ENCODE measurements at places on chromosomes 12 and 14.

DNA sequence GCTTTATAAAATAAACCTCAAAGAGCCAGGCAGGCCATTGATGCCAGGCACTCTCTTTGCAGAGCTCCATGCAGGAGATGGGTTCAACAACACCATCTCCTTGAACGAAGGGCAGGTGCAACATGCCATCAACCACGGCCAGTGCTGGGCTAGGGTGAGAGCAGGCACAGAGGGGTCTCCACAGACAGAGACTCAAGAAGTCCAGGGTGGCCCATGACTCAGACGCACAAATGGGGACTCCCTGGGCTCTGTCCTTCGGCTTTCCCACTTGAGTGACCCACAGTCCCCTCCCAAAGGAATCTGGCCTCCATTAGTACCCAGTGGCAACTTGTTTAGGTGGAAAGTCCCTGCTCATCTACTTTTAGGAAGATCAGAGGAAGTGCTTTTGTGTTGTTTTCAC lies 124.4 kb upstream of the PZP start:
- no peak for DNase-seq

DNA sequence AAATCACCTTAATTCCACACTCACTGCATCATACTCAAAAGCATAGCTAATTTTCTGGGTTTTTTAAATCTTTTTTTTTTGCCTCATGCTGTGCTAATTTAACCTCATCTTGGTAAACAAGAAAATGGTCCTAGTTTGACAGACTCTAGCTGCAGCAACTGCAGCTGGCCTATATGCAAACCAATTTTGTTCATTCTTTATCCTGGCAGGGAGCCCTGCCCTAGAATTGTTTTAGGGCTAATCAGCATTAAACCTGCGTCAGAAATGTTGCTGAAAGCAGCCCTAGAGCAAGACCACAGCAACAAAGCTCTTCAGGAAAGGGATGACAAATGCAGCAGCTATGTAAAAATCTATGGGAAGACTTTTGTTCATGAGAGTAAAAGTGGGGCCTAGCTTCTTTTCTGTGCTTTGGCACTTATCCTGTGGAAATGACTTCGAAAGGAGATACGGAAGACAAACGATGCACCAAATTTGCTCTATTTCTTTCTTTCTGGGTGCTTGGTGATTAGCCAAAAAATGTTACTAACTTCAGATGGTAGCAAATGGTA lies 72.2 kb downstream of the DENND5B start:
- peak; percentile 99 for DNase-seq

GRCh38 chr14:55306938-55307589 lies 35.8 kb downstream of the FBXO34 start:
- peak; percentile 42 for DNase-seq

- no peak for DNase-seq
Observed at GRCh38 chr14:75469606-75470237, 41.9 kb downstream of the JDP2 start.

DNA sequence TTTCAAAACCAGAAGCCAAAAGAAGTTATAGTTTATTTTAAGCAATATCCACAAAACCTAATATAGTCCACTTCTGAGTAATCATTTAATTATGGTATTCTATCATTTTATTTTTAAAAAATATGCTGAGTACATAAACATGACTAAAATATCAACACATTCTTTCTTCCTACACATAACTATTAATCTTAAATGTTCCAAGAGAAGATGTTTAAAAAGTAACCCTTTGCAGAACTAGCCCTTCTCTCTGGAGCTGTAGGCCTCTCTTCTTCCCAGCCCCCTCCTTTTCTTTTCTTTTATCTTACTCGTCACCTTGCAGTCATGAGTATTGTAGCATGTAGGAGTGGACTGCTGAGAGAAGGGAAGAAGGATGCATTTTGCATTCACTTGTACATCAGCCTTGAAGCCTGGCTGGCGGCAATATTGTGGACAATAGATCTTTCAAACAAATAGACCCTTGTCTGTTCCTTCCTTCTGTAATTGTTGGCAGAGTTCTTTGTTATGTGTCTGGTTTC lies 941.9 kb downstream of the NRXN3 start:
- no peak for DNase-seq

- no peak for DNase-seq
Observed at GRCh38 chr14:50978888-50979287, 34.6 kb upstream of the PYGL start.

DNA sequence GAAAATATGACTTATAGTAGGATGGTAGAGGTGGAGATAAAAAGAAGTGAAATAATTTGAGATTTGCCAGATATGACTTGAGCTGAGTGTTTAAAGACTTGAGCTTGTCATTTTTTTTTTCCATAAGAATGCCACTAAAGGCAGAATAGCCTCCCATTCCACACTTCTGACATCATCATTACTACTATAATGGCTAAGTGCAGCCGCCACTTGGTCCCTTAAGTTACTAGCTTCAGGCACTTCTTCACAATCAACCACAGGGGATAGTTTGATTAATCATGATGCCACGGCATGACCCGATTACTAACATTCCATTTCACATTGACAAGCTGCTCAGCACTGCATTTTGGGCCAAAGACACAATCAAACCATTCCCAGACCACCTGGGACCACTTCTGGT lies 127.9 kb downstream of the EFCAB11 start:
- DNase-seq: peak; percentile 31

GRCh38 chr12:52187206-52187605 lies 4.6 kb downstream of the KRT80 start:
- no peak for DNase-seq

DNA sequence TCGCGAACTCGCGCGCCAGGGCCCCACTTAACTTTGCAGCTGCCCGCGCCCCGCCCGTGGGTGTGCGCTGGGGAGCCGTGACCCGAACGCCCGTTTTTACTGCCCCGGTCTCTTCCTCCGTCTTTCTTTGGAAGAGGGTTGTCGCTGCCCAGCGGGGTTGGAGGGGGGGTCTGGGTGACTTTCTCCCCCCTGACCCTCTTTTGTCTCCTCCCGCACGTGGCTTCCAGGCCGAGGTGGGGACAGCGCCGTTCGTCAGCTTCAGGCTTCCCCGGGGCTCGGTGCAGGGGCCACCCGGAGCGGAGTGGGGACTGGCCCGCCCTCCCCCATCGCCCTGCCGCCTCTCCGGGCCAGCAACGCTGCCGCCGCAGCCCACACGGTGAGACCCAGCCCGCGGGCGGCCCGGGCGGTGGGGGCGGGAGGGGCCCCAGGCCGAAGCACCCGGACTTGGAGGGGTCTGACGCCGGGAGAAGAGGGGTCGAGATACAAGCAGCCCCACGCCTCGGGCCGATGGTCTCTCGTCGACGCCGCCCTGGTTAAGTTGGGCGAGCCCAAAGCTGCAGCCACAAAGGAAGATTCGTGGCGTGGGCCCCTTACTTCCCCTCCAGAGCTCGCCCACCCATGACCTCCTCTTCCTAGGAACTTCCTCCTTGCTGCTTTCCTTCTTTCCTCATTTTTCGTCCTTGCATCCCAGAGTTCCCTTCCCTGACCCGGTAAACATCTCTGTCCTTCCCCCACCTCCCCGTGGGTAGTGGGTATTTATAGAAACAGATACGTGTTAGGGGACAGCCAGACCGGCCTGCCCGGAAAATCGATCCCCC lies 1.2 kb downstream of the DYRK2 start:
- peak; percentile 58 for DNase-seq

GRCh38 chr12:49225576-49226166 lies 36.8 kb upstream of the TUBA1A start:
- DNase-seq: peak; percentile 56

DNA sequence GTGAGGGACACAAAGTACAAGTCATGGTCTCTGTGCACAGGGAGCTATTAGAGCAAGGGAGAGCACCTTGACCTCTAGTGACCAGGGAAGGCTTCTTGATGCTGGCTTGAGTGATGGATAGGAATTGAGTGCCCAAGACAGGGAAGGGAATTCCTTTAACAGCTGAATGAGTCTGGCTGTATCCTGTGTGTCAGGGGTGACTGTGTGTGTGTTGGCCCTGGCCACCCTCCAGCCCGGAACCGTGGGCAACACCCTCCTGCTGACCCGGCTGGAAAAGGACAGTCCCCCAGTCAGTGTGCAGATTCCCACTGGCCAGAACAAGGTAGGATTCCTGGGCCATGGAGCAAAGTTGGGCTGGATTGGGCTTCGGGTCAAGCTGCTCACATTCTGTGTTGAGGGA lies 5.5 kb upstream of the PFDN5 start:
- no peak for DNase-seq

DNA sequence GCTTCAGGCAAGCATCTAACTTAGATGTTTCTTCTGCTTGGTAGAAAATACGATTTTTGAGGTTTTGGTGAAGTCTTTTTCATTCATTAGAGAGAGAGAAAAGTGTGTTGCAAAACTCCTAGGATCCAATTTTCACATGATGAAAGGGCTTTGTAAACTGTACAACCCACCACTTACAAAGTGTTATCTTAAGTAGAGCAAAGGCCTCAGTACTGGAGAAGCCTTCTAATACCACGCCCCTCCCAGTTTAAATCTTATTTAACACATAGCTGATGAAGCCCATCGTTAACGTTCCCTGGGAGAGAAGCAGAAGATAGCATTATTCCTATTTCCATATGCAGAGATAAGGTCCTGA lies 869 bp downstream of the APOLD1 start:
- DNase-seq: no peak

DNA sequence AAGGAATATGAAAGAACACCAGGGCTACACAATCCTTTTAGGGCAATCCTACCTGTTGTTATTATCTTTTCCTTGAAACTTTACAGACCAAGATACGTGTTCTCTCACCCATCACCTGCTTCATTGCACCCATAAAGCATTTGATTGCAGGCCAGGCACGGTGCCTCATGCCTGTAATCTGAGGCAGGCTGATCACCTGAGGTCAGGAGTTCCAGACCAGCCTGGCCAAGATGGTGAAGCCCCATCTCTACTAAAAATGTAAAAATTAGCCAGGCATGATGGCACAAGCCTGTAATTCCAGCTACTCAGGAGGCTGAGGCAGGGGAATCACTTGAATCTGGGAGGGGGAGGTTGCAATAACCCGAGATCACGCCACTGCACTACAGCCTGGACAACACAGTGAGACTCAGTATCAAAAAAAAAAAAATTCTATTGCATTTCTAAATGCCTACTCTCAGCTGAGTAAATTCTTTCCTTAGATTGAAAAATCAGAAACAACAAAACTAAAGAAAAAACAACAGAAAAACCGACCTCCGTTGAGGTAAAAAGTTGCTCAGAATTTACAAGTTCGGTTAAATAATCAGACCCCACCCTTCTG lies 183.7 kb upstream of the TMEM132C start:
- no peak for DNase-seq

GRCh38 chr14:50062438-50063085 lies 53.8 kb downstream of the VCPKMT start:
- DNase-seq: peak; percentile 77

DNA sequence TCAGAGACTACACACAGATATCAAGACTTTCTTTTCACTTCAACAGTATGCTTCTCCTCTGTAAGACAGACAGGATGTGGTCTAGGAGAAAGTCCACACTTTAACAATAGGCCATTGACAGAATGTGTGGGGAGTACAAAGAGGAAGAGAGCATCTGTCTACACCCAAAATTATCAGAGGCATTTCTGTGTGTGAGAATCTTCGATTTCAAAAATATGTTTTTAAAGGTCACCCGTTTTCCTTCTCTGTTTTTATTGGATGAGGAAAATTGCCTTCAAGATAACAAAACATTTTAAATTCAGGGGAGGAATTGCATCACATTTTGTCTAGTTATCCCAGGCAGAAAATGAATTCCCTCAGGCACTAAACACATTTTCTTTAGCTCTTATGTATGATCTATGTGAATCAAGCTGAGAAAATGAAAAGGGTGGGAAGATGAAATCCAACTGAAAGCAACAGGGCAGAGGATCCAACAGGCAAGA lies 16.4 kb downstream of the NAV3 start:
- no peak for DNase-seq

Data from astrocyte of the hippocampus (primary cell).